ENCODE measurements at places on chromosomes 13 and 19. TPM values are rescaled to one million over a fixed set of nuclear protein-coding genes. Genes with fewer than 3 reads are reported as not detected.

FAM216B gene
- not detected for total RNA-seq

FGF21 gene
- total RNA-seq = 0.88 TPM

GPR4 gene
- total RNA-seq = not detected

TEX29 gene
- total RNA-seq = not detected

BBC3 gene
- total RNA-seq = 12.0 TPM

GPC6 gene
- 31.2 TPM for total RNA-seq

CABP5 gene
- not detected for total RNA-seq

IGFL4 gene
- total RNA-seq = not detected

GJB2 gene
- total RNA-seq = 21.1 TPM

ZNF415 gene
- total RNA-seq = 2.2 TPM

CLDND2 gene
- not detected for total RNA-seq

GADD45B gene
- 83.9 TPM for total RNA-seq

ZNF878 gene
- 0.24 TPM for total RNA-seq

GZMM gene
- total RNA-seq = not detected

RDH13 gene
- total RNA-seq = 18.0 TPM

ISOC2 gene
- total RNA-seq = 65.0 TPM

CGB3 gene
- total RNA-seq = not detected

PRODH2 gene
- not detected for total RNA-seq

ZIC2 gene
- total RNA-seq = 3.0 TPM

ZNF813 gene
- total RNA-seq = 2.9 TPM

TPRX1 gene
- total RNA-seq = not detected

SULT2A1 gene
- total RNA-seq = not detected

DDA1 gene
- total RNA-seq = 83.1 TPM

LGALS7B gene
- total RNA-seq = 210 TPM

TSSK6 gene
- 2.7 TPM for total RNA-seq

MEDAG gene
- total RNA-seq = not detected
